ENCODE measurements at places on chromosomes 6 and 20. TPM values are rescaled to one million over a fixed set of nuclear protein-coding genes. Genes with fewer than 3 reads are reported as not detected.

GRCh38 chr6:73766040-73766439 is 70.0 kb downstream of the CD109 start:
- no peak for DNase-seq

- no peak for DNase-seq
Measured at GRCh38 chr20:23412026-23412425, 9.3 kb downstream of the NAPB start.

Gene PRRC2A
- polyA plus RNA-seq: 250 TPM

- no peak for DNase-seq
Measured at GRCh38 chr20:8658103-8658502, 410.8 kb upstream of the PLCB4 start.

- no peak for DNase-seq
Measured at GRCh38 chr6:122422614-122423267, 23.3 kb downstream of the HSF2 start.

DNA sequence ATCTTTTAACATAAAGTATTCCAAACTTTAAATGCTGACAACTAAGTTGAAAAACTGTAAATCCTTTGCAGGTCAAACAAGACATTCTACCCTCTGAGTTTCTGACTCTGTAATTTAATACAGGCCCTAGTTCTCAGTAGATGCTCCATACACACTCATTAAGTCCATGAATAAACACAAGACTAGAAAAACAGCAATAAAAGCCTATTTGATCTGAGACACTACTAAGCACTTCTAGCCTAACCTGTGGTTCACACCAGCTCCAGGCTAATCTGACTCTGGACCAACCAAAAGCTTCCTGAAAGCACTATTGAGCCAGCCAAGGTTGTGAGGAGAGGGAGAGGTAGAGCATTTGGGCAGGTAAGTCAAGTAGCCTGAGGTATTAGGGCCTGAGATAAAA is 103.9 kb downstream of the EPM2A start:
- DNase-seq: no peak

Gene EPHA7
- 16.3 TPM for polyA plus RNA-seq

DNA sequence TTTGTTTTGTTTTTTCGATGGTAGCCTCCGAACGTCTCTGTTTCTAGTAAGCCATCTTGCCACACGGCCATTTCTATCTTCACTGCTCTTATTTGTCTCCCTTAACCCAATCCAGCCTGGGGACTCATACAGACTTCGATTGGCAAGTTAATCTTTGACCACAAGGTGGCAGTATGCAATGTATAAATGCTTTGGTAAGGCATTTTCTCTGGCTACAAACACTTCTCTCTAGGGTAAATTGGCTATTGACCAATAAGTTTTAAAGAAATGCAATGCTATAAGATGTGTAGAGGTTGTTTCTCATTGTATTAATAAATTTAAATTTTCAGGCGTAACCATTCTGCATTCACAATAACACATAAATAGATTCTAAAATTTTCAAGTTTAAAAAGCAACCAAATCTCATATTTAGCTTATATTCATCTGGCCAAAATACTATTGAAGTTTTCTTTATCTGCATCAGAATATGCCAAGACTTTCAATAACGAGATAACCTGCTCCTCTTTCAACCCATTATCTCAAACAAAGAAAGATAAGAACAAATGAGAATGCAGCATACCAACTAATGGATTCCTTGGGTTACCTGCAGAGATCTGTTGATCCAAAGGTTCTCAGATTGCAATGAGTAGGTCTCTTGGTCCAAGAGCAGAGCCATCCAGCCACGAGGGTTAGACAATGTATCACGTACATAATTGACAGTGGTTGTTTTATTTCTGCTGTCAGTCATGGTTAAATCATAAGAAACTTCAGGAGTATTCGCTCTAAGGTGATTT is 231.9 kb downstream of the PKHD1 start:
- no peak for DNase-seq

- no peak for DNase-seq
Measured at GRCh38 chr6:170284126-170284773, 6.6 kb downstream of the DLL1 start.

DNA sequence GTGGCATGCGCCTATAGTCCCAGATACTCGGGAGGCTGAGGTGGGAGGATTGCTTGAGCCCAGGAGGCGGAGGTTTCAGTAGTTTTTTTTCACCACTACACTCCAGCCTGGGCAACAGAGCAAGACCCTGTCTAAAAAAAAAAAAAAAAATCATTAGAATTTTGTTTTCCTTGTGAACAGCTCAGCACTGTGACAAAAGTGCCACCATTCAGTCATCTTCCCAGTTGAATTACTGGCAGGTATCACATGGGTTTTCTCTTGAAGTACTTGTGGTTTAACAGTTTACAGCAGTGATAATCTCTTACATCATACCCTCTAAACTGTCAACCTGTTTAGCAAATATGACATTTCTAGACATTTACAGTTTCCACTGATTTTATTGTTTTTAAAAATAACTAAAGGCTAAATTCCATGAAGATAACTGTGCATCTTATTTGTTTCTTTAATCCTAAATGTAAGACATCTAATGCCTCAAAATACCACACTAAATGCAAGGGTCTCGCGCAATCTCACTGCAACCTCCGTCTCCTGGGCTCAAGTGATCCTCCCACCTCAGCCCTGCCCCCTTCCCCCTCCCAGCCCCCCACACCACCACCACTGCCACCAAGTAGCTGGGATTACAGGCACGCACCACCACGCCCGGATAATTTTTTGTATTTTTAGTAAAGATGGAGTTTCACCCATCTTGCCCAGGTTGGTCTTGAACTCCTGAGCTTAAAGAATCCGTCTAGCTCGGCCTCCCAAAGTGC is 7.0 kb downstream of the TRPC4AP start:
- no peak for DNase-seq

Gene PLCB4
- 19.7 TPM for polyA plus RNA-seq
